H54 (cell line): ENCODE measurements at places on chromosomes 6 and 20.

GRCh38 chr6:20939161-20939775, 405.0 kb downstream of the CDKAL1 start:
- no peak for DNase-seq

GRCh38 chr20:20513720-20514119, 145.8 kb downstream of the INSM1 start:
- no peak for DNase-seq

DNA sequence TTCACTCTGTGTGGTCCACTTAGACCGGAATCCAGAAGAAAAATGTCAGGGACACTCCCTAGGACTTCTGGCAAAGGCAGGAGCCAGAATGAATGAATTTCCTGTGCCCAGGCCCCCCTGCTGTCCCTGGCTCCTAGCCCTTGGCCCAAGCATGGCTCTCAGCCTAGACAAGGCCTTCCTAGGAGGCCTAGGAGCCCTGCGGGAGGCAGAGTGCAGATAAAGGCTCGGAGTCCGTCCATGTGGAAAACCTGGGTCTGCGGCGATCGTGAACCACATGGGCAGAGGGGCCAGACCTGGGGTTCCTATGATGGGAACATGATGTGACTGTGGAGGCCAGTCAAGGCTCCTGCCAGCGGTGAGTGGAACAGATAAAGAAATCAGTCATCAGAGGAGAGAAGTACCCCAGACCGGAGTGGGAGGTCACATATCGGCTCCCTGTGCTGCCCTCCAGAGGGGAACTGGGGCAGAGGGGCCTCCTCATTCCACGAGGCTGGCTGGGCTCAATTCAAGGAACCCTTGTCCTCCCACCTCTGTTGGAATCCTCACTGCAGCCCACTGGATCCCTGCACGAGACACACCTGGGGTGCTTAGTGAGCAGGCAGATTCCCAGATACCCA, 5.9 kb upstream of the VSTM2L start:
- DNase-seq: no peak

DNA sequence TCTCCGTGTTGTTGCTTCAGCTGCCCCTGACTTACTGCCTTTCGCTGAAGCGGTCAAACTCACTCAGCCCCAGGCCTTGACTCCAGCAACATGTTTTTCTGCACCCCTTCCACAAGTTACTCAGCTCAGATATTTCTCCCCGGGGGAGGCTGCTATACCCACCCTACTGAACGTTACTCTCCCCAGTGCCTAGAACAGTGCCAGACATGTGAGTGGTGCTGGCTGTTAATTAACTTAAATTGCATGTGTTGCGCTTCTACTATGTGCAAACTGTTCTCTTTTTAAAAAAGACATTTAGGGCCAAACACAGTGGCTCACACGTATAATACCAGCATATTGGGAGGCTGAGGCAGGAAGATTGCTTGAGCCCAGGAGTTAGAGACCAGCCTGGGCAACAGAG, 41.2 kb upstream of the DOK5 start:
- no peak for DNase-seq

- peak; percentile 23 for DNase-seq
Measured at GRCh38 chr6:137641474-137642077, 147.4 kb upstream of the OLIG3 start.

GRCh38 chr6:149903938-149904611, 6.2 kb upstream of the RAET1E start:
- no peak for DNase-seq

DNA sequence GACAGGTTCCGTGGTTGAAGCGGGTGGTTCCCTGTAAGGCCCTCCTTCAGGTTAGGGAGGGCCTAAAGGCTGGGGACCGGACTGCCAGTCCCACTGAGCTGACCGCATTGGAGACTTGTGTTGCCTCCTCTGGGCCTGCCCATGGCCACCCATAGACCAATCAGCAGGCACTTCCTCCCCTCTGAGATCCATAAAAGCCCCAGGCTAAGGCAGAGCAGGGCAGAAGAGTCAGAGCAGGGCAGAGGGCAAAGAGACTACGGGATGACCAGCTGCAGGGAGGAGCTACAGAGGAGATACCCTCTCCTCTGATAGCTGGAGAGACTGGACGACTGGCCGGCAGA, 537.4 kb downstream of the TENT5A start:
- no peak for DNase-seq

DNA sequence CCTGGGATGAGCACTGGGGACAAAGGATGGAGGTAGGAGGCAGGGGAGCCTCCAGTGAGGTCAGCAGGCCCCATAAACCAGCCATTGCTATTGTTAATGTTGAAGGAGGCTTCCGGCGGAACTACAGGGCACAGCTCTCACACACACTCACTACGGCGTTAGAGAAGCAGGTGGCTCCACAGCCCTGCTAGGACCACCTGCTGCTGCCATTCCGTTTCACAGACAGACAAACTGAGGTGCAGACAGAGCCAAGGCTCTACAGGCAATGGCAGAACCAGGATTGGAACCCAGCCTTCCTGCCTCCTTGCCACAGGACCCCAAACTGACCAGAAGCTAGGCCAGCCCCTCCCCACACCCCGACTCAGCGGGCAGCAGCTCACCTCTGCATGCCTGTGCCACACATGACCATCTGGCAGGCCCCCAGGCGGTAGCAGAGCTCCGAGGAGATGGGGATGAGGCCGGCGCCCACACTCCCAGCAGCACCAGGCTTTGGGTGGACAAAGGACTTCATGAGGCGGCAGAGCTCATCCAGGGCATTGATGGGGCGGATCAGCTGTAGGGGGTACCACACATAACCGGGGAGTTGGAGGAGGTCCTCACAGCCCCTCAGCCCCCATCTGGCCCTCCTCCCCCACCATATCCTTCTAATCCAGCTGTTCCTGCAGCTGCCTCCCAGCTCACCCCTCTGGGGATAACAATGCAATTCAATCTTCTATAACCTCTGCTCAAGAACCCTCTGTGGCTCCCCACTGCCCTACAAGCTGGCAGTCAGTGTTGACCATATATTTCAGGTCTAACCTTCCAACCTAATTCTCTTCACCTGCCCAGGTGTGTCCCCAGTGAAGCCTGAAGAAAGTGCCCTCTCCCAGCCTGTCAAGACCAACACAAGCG, 198.5 kb downstream of the PREX1 start:
- DNase-seq: no peak

- DNase-seq: no peak
Measured at GRCh38 chr20:6711951-6712649, 55.4 kb upstream of the BMP2 start.

GRCh38 chr20:63004607-63005364, 2.0 kb downstream of the BHLHE23 start:
- no peak for DNase-seq

DNA sequence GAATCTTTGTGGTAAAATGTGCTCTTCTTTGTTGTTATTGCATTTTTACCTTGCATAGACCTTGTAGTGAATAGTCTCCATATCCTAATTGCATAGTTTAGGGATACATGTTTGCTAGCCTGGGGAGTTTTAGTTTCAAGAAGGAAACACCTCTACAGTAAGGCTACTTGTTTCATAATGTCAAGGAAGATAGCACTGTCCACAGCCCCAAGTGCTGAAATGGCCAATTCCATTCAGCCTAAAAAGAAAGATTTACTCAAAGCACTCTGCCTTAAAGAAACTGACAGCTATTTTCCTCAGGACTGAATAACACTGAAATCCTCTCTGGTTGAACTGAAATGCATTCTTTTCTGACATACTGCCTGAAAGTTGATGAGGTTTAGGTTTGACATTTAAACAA, 2.6 kb downstream of the HCRTR2 start:
- no peak for DNase-seq
